ENCODE measurements at places on chromosomes 1 and 21. TPM values are rescaled to one million over a fixed set of nuclear protein-coding genes. Genes with fewer than 3 reads are reported as not detected.
A peak's percentile ranks its signal among the peaks of the same experiment; 100 is the strongest.

DNA sequence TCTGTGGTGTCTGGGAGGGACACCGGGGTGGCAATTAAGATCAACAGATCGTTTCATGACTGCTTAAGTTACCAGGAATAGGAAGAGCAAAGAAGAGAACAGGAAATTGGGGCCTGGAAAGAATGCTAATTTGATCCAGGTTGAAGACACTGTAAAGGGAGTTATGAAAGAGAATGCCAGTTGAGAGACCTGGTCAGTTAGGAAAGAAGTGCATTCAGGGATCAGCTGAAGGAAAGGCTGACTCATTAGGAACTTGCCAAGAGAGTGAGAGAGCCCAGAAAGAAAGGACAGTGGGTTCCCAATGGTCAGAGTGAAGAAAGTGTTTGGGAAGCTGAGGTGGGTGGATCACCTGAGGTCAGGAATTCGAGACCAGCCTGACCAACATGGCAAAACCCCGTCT lies 119.6 kb downstream of the UBE2U start:
- H3K27me3 ChIP-seq: no peaks in the 10 kb centered on the region
- H3K4me1 ChIP-seq: no peaks in the 10 kb centered on the region
- DNase-seq: no peak
- no peaks in the 10 kb centered on the region for H3K36me3 ChIP-seq
- no peak overlapping the region for H3K27ac ChIP-seq
- H3K4me3 ChIP-seq: no peak overlapping the region

DNA sequence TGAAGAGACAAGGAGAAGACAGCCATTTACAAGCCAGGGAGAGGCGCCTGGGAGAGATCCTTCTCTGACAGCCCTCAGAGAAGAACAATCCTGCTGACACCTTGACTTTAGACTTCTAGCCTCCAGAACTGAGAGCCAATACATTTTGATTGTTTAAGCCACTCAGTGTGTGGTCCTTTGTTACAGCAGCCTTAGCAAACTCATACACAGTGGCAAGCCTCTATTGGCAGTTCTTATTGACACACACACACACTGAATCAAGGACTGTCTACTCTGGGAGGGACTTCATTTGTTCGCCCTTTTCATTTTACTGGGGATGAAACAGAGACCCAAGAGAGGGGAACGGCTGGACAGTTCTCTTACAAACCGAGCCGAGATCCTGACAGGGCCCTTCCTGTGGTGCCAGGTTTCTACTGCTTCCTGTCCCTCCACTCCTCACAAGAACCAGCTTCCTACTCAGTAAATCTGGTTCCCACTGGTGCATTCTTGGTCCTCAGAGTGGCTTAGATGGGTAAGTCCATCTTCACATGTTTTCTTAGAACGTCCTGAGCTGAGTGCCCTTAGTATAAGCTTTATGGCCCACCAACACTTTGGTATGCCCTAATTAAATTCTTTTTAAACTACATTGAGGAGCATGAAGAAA lies 14.7 kb downstream of the SLAMF1 start:
- no peaks in the 10 kb centered on the region for H3K27me3 ChIP-seq
- H3K4me3 ChIP-seq: no peak overlapping the region
- no peak overlapping the region for H3K27ac ChIP-seq
- H3K4me1 ChIP-seq: no peaks in the 10 kb centered on the region

The OR2G6 gene
- total RNA-seq: not detected

- H3K36me3 ChIP-seq: no peaks in the 10 kb centered on the region
- no peaks in the 10 kb centered on the region for H3K4me1 ChIP-seq
- no peaks in the 10 kb centered on the region for H3K27me3 ChIP-seq
- DNase-seq: no peak
These were observed 28.1 kb upstream of the B3GALNT2 start for GRCh38 chr1:235532360-235532759.

- peak; percentile 86 for DNase-seq
- H3K4me3 ChIP-seq: no peak overlapping the region
- H3K4me1 ChIP-seq: peaks cover 27% of the 10 kb centered on the region
- no peaks in the 10 kb centered on the region for H3K27me3 ChIP-seq
These were observed 8.1 kb downstream of the TOR3A start for GRCh38 chr1:179089827-179090482.

DNA sequence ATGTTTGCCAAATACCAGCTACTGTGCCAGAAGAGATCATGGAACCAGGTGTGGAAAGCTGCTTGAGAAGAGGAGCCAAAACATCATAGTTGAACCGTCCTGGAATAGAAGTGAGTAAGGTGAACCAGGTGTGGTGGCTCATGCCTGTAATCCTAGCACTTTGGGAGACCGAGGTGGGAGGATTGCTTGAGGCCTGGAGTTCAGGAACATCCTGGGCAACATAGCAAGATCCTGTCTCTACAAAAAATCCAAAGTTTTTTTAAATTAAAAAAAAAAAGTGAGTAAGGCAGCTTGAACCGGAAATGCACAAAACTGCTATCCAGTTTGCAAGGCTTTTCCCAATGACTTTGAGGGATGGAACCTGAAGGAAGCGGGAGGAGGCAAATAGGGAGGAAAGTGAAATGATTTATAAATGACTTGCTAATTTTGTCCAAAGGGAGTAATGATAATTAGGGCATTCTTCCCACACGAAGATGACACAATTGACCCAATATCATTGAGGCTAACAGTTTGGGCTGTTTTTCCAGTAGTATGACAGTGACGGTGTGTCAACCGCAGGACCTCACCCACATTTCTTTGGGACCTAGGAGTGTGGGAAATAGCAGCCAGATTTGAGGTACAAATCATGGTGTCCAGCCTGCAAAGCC lies 1.5 kb upstream of the CNN3 start:
- DNase-seq: no peak
- no peaks in the 10 kb centered on the region for H3K27me3 ChIP-seq
- peaks cover 16% of the 10 kb centered on the region for H3K36me3 ChIP-seq
- H3K4me3 ChIP-seq: peak overlapping the region; percentile 85

GRCh38 chr1:37423810-37424209 lies 50.6 kb upstream of the ZC3H12A start:
- no peak for DNase-seq
- no peaks in the 10 kb centered on the region for H3K36me3 ChIP-seq
- H3K27me3 ChIP-seq: no peaks in the 10 kb centered on the region
- H3K27ac ChIP-seq: no peak overlapping the region
- no peak overlapping the region for H3K4me3 ChIP-seq
- no peaks in the 10 kb centered on the region for H3K4me1 ChIP-seq

GRCh38 chr21:42558846-42559245 lies 45.2 kb downstream of the SLC37A1 start:
- H3K36me3 ChIP-seq: peaks cover 16% of the 10 kb centered on the region
- no peak overlapping the region for H3K27ac ChIP-seq
- H3K4me3 ChIP-seq: no peak overlapping the region
- H3K4me1 ChIP-seq: no peaks in the 10 kb centered on the region
- no peaks in the 10 kb centered on the region for H3K27me3 ChIP-seq

DNA sequence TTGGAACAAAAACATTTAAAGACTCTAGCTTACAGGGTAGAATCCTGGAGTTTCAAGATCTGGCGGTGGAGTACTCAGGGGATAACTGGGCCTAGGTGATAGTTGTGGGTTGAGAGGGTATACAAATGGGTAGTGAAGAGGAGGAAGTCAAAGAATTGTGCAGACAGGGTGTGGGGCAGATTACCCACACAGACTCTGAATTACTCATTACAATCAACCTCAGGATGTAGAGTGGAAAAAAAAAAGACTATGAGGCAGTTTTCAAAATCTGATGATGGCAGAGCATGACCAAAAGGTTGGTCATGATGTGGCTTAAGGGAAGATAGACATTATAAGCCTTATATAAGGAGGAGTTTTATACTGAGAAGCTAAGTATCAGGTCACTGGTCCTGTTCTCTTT lies 44.1 kb upstream of the GLIS1 start:
- H3K36me3 ChIP-seq: peaks cover 46% of the 10 kb centered on the region
- H3K27me3 ChIP-seq: no peaks in the 10 kb centered on the region
- H3K4me1 ChIP-seq: no peaks in the 10 kb centered on the region
- no peak overlapping the region for H3K27ac ChIP-seq
- H3K4me3 ChIP-seq: no peak overlapping the region

The COL16A1 gene
- total RNA-seq: 47.3 TPM

GRCh38 chr1:184865831-184866230 lies 108.5 kb downstream of the NIBAN1 start:
- no peak overlapping the region for H3K4me3 ChIP-seq
- peaks cover 13% of the 10 kb centered on the region for H3K4me1 ChIP-seq
- peak overlapping the region; percentile 68 for H3K27ac ChIP-seq

The DEPDC1 gene
- 0.78 TPM for total RNA-seq

The CYP4A11 gene
- not detected for total RNA-seq

GRCh38 chr1:37274938-37275631 lies 199.3 kb upstream of the ZC3H12A start:
- H3K36me3 ChIP-seq: no peaks in the 10 kb centered on the region
- no peak overlapping the region for H3K27ac ChIP-seq
- no peaks in the 10 kb centered on the region for H3K27me3 ChIP-seq
- no peak for DNase-seq
- no peaks in the 10 kb centered on the region for H3K4me1 ChIP-seq

The RXFP4 gene
- total RNA-seq: not detected

- H3K36me3 ChIP-seq: no peaks in the 10 kb centered on the region
- H3K4me3 ChIP-seq: no peak overlapping the region
- H3K4me1 ChIP-seq: peaks cover 9% of the 10 kb centered on the region
- DNase-seq: no peak
- H3K27ac ChIP-seq: peak overlapping the region; percentile 77
These were observed 59.6 kb upstream of the ITPKB start for GRCh38 chr1:226798427-226799411.

DNA sequence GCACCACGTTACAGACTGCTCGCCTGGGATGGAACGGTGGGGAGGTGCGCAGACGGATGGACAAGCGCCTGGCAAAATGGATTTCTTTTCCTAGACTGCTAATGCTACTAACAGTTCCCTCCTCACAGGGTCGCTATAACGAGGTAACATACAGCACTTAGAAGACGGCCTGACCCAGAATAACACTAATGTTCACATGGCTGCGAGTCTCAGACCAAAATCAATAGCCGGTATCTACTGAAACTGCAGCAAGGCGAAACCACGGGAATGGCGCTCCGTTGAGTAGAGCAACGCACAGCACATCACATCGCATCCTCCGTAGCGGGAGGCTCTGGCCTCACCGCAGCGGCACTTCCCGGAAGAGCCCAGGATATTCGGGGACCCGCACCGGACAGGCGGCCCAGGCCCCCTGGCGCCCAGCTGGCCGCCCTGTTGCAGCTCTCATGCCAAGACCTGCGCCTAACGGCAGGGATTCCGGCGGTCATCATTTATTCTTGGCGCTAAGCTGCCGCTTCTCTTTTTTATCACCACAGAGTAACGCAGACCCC lies 46.6 kb downstream of the VPS26C start:
- H3K4me3 ChIP-seq: peak overlapping the region; percentile 79
- H3K27ac ChIP-seq: peak overlapping the region; percentile 89
- DNase-seq: no peak
- peaks cover 20% of the 10 kb centered on the region for H3K36me3 ChIP-seq

DNA sequence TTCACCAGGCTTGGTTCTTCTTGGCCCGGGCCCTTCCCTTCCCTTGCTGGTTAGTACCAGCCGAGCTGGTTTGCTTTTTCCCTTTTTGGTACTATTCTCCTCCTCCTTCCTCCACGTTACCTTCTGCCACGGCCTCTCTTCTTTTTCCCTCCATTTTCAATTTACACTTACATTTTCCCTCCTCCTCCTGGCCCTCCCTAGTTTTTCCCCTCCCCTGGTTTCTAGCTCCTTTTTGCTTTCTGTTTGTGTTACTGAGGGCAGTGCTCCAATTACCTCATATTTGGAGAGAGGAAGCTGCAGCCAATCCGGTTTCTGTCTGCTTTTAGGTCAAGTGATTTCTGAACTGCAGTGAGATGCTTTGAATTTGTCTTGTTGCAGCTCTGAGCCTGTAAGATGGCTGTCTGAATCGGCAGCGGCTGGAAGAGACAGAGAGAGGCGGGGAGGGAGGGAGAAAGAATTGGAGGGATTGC lies 63.7 kb downstream of the MACF1 start:
- peaks cover 77% of the 10 kb centered on the region for H3K4me1 ChIP-seq
- H3K36me3 ChIP-seq: no peaks in the 10 kb centered on the region
- H3K4me3 ChIP-seq: peak overlapping the region; percentile 40

The TLCD4 gene
- total RNA-seq: 15.9 TPM

- no peaks in the 10 kb centered on the region for H3K36me3 ChIP-seq
- H3K27ac ChIP-seq: no peak overlapping the region
- H3K4me1 ChIP-seq: no peaks in the 10 kb centered on the region
- no peak overlapping the region for H3K4me3 ChIP-seq
These were observed 8.4 kb upstream of the CDC14A start for GRCh38 chr1:100343897-100344296.

The PDPN gene
- total RNA-seq: 22.5 TPM

GRCh38 chr1:196543833-196544232 lies 64.4 kb downstream of the KCNT2 start:
- no peak for DNase-seq
- no peaks in the 10 kb centered on the region for H3K36me3 ChIP-seq
- H3K4me3 ChIP-seq: no peak overlapping the region
- peaks cover 4% of the 10 kb centered on the region for H3K4me1 ChIP-seq
- no peaks in the 10 kb centered on the region for H3K27me3 ChIP-seq

DNA sequence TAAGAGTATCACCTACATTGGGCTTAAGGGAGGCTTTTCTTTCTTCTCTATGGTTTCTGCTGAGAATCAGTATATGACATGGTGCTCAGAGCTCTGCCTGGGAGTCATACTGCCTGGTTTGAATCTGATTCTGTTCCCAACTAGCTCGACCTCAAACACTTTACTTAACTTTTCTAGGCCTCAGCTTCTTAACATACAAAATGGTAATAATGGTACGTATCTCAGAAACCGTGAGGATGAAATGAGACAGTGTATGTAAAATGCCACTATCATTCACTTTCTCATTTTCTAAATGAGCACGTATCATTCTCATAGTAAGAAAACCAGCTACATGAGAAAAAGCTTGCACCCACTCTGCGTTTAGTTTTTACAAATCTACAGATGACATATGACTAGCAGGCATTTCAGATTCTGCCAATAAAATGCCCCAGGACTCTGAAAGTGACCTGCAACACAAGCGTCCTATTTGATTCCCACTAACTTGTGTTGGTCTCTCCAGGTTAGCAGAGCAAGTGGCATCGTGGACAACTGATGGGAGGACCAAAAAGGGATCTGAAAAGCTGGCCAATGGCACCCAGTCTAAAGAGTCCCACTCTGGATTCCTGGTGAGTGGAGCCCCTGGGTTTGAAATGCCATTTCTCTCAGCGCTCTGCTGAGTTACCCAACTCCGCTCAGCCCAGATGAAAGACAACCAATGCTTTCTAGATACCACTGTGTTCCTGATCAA lies 6.1 kb downstream of the CTNNBIP1 start:
- H3K27me3 ChIP-seq: no peaks in the 10 kb centered on the region
- H3K27ac ChIP-seq: no peak overlapping the region
- H3K36me3 ChIP-seq: no peaks in the 10 kb centered on the region
- H3K4me3 ChIP-seq: no peak overlapping the region

The IGSF9 gene
- total RNA-seq: 0.17 TPM

The VANGL2 gene
- 5.8 TPM for total RNA-seq

GRCh38 chr21:31218830-31219608 lies 125.0 kb downstream of the TIAM1 start:
- no peak overlapping the region for H3K27ac ChIP-seq
- H3K4me3 ChIP-seq: no peak overlapping the region
- no peaks in the 10 kb centered on the region for H3K4me1 ChIP-seq
- DNase-seq: peak; percentile 92
- no peaks in the 10 kb centered on the region for H3K36me3 ChIP-seq
- H3K27me3 ChIP-seq: peaks cover 4% of the 10 kb centered on the region

- no peak for DNase-seq
- H3K27ac ChIP-seq: no peak overlapping the region
- no peaks in the 10 kb centered on the region for H3K36me3 ChIP-seq
- H3K4me3 ChIP-seq: no peak overlapping the region
- H3K27me3 ChIP-seq: peaks cover 69% of the 10 kb centered on the region
These were observed 20.3 kb upstream of the ARF1 start for GRCh38 chr1:228062085-228062791.

The SPRR3 gene
- total RNA-seq: 1.6 TPM

The GBP6 gene
- total RNA-seq: not detected

- no peak overlapping the region for H3K27ac ChIP-seq
- no peaks in the 10 kb centered on the region for H3K27me3 ChIP-seq
- H3K4me1 ChIP-seq: peaks cover 15% of the 10 kb centered on the region
- no peaks in the 10 kb centered on the region for H3K36me3 ChIP-seq
- H3K4me3 ChIP-seq: no peak overlapping the region
- peak; percentile 26 for DNase-seq
These were observed 46.3 kb downstream of the CCN1 start for GRCh38 chr1:85626818-85627217.
